ENCODE measurements at places on chromosomes 13 and 19.
A peak's percentile ranks its signal among the peaks of the same experiment; 100 is the strongest.

DNA sequence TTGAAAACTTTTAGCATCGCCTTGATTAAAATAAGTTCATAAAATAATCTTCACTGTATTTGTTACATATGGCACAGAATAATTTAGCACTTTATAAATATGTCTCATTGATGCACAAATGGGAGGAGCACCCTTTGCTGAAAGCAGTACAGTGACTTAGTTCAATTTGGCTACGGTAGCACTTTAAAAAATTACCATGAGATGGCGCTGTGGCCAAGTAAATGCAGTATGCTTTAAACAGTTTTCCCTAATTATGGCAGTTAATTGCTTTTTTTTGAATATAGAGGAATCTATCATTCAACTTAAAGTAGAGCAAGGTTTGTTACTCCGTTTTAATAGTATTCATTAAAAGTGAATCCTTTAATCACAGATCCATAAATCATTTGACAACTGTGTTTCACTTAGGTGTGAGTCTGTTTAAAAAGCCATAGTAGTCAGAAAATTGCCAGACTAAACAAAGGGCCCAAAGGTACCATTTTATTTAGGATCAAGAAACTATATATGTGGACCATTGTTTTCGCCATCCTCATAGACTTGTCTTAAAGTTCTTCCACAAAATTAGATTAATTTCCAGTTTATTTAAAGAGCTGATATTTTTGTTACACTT lies 34.7 kb upstream of the ESD start:
- DNase-seq: no peak

DNA sequence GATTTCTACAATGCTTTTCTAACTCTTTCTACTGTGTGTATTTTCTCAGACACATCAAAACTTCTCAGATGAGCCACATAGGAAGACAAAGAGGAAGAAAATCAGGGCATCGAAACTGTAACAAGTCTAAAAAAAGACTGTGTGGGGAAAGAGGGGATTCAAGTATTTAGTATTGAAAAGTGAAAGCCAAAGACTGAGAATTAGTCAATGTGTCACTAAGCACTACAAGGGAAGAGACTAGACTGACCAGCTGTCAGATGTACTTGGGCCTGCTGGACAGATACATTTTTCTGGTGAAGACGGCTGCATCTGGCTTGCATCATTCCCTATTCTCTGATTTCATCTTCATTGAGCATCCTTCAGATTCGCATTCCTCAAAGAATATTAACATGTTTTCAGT lies 25.4 kb downstream of the COMMD6 start:
- peak; percentile 19 for DNase-seq

DNA sequence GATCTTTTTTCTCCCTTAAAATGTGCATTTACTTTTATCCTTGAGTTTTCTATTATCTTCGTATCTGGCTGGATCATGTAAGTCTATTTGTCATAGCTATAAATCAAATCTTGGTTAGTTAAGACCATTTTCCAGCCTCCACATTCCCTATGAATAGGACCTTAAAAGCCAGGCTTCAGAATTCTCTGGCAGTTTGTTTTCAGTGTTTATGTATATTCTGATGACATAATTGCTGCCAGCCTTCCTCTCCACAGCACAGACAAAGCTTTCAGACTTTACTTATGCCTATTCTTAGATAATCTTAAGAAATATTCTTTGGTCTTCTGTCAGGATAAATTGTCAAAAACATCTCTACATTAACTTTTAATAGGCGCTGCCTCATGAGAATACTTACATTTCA lies 870.8 kb upstream of the SPRY2 start:
- DNase-seq: no peak

DNA sequence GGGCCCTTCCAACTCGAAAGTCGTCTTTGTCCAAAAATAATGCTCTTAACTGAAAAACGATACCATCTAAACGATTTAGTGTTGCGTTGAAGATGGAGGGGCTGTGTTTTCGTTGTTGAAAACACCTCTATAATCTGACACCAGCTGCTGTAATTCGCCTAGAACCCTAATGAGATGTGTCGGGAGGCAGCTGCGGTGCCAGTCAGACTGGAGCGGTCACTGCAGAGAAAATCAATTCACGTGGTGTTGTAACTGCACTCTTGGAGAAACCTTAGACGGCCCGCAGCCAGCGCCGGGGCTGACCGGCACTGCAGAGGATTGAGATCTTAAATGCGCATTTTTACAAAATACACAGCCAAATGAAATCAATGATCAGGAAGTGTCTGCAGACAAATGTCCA lies 339.1 kb downstream of the ZNF536 start:
- DNase-seq: no peak

- peak; percentile 78 for DNase-seq
Observed at GRCh38 chr19:10836479-10837330, 693 bp upstream of the TMED1 start.

DNA sequence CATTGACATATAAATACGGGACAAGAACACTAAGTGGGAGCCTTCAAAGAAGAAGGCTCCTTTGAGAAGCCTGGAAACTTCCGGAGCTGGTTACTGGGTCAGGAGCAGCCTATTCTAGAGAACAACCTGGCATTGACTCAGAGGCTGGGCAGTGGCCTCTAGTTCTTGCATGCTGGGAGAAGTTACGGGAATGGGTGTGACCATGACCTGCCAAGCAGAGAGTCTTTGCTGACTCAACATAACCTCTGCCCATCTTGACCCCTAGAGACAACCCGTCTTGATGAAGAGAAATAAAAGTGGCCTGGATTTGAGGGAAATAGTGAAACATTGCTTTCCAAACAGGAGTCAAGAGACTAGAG lies 21.0 kb downstream of the STARD13 start:
- DNase-seq: no peak

DNA sequence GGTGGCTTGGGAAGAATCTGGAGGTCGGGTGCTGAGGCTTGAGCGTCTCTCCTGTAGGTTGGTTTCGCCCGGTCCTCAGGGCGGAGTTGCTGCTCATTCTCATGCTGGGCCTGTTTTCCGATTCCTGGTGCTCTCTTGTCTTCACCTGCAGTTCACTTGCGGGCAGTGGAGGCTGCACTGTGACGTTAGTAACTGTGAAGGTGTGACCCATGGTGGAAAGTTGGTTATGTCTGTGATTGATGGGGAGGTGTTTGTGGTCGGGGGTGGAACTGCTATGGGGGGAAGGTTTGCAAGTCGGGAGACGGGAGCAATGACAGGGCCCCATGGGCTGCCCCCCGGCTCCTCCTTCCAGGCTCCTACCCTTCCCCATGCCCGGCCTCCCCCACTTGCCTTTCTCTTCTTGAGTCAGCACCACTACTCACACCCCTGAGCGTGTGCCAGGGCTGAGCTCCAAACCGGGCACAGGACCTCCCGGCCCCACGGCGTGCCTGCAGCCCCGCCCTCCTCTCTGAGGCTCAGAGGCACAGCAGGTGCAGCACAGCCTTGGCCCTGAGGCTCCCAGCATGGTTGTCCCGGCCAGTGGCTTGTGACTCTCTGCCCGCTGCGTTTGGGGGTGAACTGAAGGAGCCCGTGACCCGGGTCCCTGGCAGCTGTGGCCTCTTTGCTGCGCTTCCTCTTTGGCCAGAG lies 79.1 kb downstream of the ATP11A start:
- DNase-seq: no peak

GRCh38 chr13:78772933-78773332 lies 114.0 kb upstream of the OBI1 start:
- no peak for DNase-seq

- no peak for DNase-seq
Observed at GRCh38 chr19:33700408-33701013, 78.8 kb downstream of the CHST8 start.

- DNase-seq: no peak
Observed at GRCh38 chr19:14333101-14333871, 48.0 kb upstream of the ADGRE5 start.

DNA sequence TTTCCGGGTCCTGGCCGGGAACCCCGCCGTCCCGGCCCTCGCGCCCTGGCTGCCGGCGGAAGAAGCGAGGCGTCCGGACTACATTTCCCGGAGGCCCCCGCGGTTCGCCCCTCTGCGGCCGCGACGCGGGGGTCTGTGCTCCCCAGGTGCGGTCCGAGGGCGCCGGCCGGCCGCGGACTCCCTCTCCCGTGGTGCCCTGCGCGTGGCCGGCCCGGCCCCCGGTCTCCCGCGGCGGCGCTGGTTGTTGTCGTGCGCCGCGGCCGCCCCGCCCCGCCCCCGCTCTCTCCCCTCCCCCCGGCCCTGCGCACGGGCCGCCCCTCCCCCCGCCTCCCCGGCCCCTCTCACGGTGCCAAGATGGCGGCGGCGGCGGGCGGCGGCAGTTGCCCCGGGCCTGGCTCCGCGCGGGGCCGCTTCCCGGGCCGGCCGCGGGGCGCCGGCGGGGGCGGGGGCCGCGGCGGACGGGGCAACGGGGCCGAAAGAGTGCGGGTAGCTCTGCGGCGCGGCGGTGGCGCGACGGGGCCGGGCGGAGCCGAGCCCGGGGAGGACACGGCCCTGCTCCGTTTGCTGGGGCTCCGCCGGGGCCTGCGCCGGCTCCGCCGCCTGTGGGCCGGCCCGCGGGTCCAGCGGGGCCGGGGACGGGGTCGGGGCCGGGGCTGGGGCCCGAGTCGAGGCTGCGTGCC lies at the start of gene KMT2B:
KMT2B (plus strand) TSS at position 339 of the 680 bp plus-strand sequence; CDS start at position 355, 16 bp downstream.
- DNase-seq: peak; percentile 99

GRCh38 chr13:106701771-106702341 lies 133.9 kb upstream of the ARGLU1 start:
- no peak for DNase-seq

- peak; percentile 79 for DNase-seq
Observed at GRCh38 chr19:5340637-5341447, at the start of gene PTPRS. TSS of gene PTPRS (minus strand) at chr19:5340812. CDS start at chr19:5286140, 54,672 bp downstream.

DNA sequence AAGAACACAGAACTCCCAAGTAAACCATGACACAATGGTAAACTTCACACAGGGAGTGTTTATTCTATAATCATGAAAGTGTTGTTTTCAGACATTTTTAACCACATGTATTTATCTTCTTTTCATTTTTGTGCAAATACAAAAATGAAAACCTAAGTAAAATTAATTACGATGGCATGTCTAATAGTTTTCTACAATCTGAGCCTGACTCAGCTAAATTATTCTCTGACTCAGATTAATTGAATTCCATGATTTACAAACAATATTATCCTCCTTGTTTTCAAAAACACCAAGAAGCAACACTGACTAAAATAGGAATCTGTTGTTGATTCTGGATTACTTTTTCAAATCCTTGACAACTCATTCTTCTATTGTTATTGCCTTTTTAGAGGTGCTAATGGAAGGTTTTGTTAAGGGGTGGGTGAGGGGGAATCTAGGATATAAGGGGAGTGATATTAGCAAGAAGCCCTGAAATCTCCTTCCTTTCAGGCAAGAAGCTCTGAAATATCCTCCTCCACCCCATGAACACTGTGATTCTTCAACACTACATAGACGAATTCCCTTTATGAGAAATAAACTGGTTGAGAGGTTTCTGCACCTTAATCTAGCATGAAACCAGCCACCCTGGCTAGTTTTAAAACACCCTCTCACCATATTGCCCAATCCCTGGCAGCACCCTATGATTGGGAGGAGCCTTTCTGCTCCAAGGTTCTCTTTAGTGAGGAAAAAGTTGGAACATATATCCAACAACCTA lies 1057.7 kb upstream of the PCDH20 start:
- DNase-seq: no peak

DNA sequence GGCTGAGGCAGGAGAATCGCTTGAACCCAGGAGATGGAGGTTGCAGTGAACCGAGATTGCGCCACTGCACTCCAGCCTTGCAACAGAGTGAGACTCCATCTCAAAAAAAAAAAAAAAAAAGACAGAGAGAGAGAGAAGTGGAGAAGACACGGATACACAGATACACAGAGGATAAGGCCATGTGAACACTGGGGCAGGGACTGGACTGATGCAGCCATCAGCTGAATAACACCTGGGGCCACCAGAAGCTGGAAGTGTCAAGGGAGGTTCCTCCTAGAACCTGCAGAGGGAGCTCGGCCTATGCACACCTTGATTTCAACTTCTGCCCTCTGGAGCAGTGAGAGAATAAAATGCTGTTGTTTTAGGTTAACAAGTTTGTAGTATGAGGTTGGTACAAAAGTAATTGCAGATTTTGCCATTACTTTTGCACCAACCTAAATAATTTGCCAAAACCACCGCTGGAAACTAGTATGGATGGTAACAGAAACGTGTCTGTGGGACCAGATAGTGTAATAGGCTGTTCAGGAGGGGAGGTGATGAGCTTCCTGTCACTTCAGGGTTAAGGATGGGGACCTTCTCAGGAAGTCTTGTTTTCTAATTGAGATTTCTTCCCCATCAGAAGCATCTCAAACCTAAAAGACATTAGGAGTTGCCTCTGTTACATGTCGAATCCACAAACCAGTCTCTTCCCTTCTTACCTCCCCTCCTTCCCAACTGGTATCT lies 36.4 kb upstream of the IGSF23 start:
- no peak for DNase-seq

DNA sequence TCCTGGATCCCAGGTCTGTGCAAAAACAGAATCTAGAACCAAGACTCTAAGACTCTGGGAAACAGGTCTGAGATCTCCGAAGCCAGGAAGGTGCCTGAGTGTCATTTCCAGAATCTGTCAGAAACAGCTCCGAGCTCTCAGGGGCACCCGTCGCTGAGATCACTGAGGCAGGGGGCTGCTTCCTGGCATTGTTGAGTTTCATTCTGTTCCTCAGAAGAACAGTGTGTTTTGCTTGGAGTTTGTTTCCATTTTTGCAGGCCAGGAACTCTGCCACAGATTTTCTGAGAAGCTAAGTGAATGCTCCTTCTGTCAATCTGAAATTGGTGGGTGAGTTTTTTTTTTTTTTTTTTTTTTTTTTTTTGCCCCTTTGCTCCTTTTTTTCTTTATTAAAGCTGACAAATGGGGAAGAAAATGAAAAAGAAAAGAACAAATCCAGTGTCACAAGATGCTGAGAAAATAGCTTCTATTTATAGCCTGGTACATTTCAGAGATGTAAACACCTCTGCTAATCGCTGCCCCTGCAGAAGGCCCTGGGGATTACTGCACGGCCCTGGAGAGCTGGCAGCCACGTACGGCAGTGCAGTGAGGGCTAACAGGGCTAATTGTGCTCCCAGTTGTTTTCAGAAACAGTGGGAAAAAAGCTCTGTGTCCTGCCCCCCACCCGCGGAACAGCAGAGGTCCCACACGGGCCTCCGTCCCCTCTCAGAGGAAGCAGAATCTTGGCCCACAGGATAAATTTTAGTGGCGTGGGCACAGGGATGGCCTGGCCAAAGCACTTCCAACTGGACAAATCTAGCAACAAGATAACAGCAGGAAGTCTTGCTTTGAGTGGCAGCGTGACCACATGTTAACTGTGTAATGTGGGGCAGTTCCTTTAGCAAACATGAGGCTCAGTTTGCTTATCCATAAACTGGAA lies 237.6 kb upstream of the IRS2 start:
- no peak for DNase-seq

DNA sequence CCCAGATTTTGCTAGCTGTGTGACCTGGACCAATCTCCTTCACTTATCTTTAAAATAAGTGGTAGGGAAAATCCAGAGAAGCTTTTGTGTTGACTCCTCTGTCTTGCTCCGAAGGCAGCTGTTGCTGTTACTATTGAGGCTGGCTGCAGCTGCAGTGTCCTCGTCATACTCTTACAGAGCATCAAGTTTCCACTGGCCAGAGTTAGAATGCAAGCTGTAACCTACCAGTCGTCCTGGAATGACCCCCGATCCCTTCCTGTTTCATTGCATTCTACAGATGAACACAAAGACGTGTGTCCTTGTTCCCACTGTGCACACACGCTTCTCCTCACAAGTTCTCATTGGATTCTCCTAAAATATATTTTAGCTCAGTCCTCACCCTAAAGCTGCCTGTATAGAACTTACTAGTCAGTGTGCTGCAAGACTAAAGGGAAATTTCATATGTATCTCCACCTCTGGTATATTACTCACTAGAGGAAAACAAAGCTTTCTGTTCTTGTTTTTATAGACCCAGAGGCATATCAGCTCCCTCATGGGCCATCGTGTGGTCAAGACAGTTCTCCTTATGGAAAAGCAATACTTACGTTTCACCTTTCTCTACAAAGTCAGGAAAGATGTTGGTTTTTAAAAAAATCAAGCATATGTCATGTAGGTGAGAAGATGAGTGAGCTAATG lies 589.8 kb downstream of the LMO7 start:
- DNase-seq: no peak
